ENCODE measurements at places on chromosomes 7 and 10.

- DNase-seq: no peak
Observed at GRCh38 chr7:27424749-27425148, 182.1 kb downstream of the EVX1 start.

DNA sequence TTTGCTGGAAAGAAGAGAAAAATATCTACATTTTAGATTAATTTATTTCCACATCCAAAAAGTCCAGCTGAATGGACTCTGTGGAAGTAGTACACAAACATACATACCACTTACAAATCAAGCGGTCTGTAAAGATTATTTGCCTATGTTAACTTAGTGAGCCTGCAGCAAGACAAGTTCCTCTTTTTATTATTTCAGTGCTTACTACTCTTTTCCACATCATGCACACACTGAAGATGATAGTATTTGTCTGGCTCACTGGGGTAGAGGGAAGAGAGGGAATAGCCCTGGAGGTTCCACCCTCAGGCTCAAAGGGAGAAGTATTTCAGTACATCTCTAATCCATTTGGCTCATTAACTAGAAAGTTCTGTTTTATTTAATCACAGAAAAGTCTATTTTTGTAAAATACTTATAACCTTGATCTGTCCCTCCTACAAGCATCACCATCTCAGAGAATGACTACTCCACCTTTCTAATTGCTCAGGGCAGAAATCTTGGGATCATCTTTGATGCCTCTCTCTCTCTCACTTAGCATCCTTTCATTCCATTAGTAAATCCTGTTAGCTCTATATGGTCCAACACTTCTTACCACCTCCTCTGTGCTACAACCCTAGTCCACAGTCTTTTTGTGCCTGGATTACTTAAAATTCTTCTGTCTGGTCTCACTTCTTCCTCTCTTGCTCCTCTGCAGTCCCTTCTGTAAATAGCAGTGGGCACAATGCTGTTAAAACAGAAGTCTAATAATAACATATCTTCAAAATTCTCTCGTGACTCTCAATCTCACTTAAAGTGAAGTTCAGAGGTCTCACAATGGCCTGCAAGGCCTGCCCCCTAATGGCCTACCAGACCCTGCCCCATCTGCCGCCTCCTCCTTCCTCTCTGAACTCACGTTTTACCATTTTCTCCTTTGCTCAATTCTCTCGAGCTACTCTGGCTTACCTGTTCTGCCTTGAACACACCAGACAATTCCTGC, 64.3 kb upstream of the CCDC6 start:
- DNase-seq: no peak

DNA sequence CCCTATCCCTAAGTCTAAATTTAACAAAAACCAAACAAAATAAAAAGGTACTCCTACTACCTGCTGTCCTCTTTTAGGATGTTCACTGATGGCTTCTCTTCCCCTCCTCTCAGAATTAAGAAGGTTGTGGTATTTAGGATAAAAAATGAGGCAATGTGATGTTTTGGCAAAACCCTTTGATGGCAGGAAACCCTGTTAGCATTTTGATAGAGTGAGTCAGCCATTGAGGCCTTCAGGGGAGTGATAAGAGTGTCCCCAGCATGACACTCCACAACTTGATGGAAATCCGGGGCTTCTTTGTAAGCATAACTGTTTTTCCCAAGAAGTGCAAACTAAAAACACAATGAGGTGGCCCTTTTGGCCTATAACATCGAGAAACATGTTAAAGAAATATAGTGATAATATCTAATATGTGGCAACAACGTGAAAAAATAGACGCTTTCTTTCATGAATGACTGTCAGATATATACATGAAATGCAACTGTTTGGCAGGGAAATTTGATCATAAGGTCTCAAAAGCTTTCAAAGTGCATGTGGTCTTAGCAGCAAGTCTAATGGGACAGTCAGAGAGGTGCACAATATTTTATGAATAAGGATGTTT, 55.0 kb downstream of the PRTFDC1 start:
- DNase-seq: no peak

DNA sequence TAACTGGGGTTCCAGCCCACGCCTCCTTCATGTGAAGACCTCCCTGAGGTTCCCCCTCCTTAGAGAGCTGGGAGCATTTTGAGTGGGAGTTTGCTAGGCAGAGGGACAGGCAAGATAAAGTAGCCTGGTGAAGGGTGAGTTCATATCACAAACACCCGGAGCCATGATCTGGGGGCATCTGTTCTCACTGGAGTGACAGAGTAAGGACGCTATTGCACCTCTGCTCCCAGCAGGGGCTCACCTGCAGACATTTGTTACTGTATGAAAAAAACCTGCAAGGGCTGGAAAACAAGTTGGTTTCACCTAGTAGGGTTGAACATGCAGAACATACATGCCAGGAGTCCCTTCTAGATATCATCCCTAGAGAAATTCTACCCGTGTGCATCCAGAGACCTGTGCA, 88.4 kb downstream of the CARD11 start:
- no peak for DNase-seq

DNA sequence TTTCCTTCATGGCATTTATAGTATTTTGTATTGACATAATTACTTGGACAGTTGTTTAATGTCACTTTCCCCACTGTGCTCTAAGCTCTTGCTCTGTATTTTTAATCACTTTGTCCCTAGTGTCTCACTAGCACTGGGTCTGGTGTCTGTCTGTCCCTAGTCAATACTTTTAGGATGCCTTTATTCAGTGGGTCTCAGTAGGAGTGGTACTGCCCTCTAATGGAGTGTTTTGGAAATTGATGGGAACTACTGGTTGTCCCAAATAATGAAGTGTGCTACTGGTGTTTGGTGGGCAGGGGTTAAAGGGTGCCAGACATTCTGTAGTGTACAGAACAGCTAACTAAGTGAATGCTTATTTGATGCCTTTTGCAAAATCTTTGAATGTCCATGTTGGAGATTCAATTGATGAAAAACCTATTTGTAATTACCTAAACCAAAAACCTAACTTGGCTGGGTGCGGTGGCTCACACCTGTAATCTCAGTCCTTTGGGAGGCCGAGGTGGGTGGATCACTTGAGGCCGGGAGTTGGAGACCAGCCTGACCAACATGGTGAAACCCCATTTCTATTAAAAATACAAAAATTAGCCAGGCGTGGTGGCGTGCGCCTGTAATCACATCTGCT, 33.3 kb downstream of the CDK14 start:
- peak; percentile 59 for DNase-seq

GRCh38 chr7:50304129-50304910, at the start of gene IKZF1:
TSS of gene IKZF1 (plus strand) at chr7:50304716. CDS start at chr7:50319062, 14,346 bp downstream.
- no peak for DNase-seq

DNA sequence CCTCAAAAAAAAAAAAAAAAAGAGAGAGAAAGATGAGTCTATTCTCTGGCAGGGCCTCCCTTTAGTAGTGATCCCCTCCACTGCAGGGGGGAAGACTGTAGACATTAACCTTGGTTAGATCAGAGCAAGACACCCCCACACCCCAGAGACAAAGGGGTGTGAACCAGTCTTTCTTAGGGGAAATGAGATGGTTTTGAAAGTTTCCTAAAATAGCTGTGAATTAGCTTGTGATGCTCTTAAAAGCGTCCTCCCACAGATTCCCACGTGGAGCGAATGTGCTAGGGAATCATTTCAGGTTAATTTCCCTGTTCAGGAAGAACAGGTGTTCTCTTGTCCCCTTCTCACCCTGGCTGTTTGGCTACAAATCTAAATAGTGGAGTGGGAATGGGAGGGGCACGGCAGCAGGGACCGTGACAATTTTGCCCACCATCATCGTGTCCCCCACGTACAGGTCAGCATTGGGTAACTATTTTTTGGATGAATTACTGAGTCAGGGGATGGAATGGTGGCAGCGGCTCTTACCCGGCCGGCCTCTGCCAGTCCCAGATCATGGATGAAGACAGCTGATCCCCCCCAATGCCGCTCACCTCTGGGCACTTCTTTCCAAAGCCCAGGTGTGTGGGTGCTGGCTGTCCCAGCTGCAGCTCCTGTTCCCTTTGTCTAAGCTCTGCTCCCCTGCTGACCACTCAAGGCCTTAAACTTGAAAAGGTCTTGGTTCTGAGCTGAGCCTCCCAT, 152.9 kb downstream of the CCDC3 start:
- DNase-seq: no peak

- peak; percentile 56 for DNase-seq
Observed at GRCh38 chr10:103874730-103875129, 19.4 kb upstream of the SH3PXD2A start.

- DNase-seq: no peak
Observed at GRCh38 chr7:112789453-112789816, 758 bp downstream of the TMEM168 start.

- no peak for DNase-seq
Observed at GRCh38 chr10:77542710-77543259, 94.8 kb downstream of the KCNMA1 start.

- DNase-seq: no peak
Observed at GRCh38 chr7:36809510-36809909, 85.2 kb upstream of the AOAH start.

DNA sequence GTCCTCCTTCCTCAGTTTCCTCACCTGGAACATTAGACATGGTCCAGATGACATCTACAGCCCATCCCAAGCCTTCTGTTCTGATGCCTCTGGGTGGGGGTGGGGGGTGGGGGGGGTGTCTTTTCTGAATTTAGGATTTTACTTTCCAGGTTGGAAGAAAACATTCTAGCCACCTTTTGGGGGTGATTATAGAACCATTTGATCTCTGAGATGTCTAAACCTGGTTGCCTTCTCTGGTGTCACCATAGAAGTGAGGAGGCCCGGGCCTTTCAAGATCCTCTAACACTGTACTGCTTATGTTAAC, 411.0 kb upstream of the ZMIZ1 start:
- DNase-seq: no peak

DNA sequence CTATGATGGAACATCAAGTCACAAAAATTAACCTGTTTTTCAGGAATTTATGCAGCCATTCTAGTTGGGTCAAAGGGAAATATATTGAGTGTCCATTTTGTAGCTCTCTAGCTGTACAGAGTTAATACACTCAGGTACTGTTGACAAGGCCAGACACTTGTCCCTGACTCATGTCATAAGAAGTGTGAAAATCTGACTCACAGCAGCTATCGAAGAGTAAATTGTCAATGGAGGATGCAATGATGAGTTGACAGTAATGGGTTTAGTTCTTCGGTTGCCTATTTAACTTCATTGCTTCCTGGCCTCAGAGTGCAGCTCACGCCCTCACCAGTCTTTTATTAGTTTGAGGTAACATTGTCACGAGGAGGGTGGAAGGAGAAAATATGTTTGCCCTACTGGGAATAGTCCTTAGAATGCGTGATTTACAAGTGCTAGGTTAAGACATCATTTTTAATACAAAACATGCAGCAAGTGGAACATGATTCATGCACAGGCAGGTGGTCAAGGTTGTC, 255.1 kb downstream of the XPNPEP1 start:
- no peak for DNase-seq

GRCh38 chr7:70579397-70580097, 552.4 kb upstream of the GALNT17 start:
- DNase-seq: no peak

GRCh38 chr7:56483153-56483552, 366.9 kb upstream of the NUPR2 start:
- DNase-seq: no peak

GRCh38 chr7:78161781-78162180, 363.2 kb downstream of the PHTF2 start:
- no peak for DNase-seq

DNA sequence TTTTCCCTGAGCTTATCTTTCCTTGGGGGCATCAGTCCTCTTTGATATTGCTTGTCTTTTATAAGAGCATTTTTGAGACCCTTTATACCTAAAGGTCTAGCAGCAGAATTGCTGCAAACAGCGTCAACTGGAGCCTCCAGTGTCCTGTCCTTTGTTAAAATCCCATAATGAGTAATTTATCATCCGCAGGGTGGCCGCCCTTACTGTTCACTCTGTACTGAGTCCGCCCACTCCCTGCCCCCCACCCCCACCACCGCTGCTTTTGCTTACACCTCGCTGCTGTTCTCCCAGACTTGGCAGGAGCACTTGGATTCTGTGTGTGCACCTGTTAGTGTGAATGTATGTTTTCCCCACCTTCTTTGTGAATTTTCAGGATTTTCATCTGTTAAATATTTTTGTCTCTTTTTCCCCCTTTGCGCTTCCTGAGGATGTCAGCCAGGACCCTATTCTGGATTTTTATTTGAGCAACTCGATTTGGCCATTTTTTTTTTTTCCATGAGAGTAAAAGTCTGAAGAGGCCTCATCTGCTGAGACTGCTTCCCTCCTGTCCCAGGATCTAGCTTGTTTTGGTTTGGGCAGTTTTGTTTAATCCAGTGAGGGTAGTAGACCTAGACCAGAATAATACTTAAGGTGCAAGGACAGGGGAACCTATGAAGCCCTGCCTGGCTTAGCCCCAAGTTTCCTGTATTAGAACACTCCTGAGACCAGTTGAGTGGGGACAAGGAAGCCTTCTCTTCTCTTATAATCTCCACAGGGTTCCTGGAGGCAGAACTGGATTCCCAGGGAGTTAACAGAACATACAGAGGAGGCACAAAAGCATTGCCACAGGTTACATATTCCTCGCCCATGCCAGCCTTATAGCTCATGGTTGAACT, 8.2 kb downstream of the AGFG2 start:
- no peak for DNase-seq

GRCh38 chr7:127976738-127977120, 54.5 kb downstream of the LRRC4 start:
- no peak for DNase-seq

DNA sequence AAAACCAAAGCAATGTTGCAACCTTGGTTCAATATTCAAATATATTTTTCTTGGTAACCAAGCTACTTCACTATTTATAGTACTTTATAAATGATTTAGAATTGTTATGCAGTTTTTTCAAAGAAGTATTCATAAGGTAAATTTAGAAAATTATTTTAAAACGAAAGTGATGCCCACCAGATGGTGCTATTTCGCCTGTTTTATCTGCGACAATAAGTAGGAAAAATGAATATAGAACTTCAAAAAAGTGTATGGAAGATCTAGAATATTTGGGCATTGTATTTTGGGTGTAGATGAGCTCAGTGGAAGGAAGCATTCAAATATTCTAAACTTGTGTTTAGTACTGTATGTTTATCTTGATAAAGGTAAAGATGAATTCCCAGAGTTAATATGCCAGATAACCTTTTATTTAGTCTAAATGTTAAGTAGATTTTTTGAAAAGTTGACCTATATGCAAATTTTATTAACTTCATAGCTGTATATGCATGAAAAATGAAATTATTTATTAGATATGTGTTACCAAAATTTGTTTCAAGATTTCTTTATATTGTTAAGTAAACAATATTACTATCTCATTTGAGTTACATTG, 93.2 kb downstream of the ADK start:
- no peak for DNase-seq

DNA sequence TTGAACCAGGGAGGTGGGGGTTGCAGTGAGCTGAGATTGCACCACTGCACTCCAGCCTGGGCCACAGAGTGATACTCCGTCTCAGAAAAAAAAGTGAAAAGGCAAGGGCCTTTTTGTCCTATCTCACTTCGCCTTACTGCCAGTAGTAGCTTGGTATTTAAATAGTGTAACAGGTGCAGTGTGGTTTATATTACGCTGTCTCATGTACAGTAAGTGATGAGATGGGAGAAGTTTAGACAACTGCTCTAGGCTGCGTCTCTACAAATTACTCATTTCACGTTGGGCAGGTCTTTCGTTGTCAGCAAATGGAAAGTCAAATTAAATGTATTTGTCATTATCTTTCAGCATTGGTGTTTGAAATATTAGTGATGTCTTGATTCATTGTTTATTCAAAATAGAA, 15.5 kb upstream of the PFKFB3 start:
- no peak for DNase-seq

- DNase-seq: no peak
Observed at GRCh38 chr10:73094986-73095480, 1.6 kb downstream of the P4HA1 start.

GRCh38 chr10:95482501-95483233, 78.5 kb downstream of the SORBS1 start:
- no peak for DNase-seq

Data from DMS 273 treated with DMSO at 0.1 percent for 48 hours (cell line).